ENCODE measurements at places on chromosomes 11 and 22.

DNA sequence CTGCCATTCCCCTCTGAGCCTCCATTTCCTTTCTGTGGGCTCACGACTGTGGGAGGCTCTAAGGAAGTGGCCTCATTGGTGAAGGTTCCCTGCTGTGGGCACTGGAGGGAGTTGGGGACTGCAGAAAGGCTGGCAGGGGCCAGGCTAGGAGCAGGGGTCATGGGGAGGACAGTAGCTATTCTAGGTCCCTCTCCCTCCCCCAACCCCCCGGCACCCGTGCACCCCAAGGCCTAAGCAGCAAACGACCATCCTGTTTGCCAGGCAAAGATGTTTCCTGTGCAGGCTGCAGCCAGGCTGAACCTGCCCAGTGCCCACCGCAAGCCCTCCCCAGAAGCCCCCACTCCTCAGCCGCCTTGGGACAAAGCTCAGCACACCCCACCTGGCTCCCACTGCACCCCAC is 189.4 kb downstream of the MN1 start:
- no peak for DNase-seq

- DNase-seq = no peak
Measured at GRCh38 chr22:41300661-41301060, 664 bp upstream of the ZC3H7B start.

GRCh38 chr11:131889146-131889577 is 518.7 kb downstream of the NTM start:
- DNase-seq = no peak

DNA sequence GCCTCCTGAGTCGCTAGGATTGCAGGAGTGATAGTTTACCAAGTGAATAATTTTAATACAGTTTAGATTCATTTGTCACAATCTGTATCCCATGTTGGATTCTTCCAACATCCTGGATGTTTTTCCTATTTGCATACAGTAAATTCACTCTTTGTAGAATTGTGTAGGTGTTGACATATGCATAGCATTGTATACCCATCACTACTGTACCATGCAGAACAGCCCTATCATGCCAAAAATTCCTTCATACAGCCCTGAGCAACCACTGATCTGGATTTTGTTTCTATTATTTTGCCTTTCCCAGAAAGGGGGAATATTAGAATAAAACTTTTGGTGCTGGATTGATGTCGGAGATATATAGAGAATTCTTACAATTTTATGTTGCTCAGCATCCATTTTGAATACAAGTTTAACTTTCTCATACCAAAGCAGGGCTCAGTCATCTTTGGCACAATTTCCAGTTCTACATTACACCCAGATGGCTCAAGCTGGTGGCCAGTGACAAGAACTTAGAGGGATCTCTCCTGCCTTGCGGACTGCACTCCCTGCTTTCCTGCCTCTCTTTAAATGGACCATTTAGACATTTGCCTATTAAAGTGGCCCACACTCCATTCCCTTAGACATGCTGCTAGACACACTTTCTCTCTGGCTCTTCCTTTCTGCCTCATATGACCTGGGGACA is 45.4 kb upstream of the CFAP300 start:
- DNase-seq = no peak

- DNase-seq = no peak
Measured at GRCh38 chr22:30385942-30386341, 1.3 kb downstream of the RNF215 start.
